ENCODE measurements at places on chromosomes 6 and 20.

DNA sequence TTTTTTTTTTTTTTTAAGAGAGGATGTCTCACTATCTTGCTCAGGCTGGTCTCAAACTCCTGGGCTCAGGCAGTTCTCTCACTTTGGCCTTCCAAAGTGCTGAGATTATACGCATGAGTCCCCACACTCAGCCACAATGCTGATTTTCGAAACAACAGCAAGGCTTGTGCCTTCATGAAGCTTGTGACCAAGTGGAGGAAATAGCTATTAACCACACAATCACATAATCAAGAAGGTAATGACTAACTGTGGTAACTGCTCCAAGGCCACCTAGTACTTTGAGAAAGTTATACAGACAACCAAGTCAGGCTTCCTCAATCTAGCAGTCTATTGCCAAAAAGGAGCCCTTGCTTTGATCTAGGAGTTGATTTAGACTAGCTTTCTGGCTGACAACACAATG is 46.3 kb downstream of the SOD2 start:
- DNase-seq, result no peak

- DNase-seq, result no peak
Observed at GRCh38 chr6:143376375-143376774, 74.1 kb downstream of the ADAT2 start.

DNA sequence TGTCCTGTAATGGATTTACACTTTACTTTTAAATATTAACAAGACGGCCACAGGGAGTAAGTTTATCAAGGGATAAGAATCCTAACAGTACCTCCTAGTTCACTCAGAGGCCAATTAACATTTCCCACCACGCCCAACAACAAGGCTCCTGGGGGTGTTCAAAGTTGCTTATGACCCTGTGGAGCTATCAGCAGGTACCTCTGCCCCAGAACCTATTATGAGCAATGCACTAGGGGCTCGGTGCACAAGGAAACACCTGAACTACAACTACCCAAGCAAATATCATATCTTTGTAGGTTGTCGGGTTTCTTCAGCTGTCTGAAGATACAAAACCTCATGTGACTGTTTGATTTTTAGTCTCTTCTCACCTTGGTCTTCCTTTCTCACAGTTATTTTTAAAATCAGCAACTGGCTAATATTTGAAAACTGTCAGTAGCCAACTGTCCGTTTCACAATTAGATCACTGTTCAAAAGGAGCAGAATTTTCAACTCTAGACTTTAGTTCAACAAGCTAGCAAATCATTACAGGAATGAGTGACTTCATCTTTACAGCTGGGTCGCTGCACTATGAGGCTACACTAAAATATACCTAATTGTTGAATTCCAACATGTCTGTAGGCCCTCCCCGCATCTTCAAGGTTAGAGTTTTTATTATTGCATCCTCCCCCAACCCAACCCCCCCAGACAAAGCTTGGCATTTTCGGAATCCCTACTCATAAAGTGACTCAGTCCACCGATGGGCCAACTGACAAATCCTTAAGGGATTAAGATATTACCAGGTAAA is 38.1 kb downstream of the B4GALT5 start:
- DNase-seq, result no peak

GRCh38 chr20:22001886-22002285 is 296.4 kb downstream of the PAX1 start:
- DNase-seq, result no peak

GRCh38 chr20:40999841-41000240 is 28.8 kb upstream of the TOP1 start:
- DNase-seq, result no peak

DNA sequence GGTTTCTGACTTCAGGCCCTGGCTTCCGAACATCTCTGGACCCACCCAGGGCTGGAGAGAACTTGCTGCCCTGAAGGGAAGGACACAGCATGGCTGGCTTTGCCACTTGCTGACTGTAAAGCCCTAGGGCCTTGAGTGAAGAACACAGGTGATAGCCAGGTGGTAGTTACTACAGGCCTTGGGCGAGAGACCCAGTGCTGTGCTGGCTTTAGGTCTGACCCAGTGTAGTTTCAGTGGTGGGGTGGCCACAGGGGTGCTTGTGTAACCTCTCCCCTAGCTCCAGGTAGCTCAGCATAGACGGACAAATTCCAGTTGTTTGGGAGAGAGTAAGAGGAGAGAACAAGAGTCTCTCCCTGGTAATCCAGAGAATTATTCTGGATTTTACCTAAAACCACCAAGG is 27.1 kb downstream of the NCOA6 start:
- DNase-seq, result no peak

DNA sequence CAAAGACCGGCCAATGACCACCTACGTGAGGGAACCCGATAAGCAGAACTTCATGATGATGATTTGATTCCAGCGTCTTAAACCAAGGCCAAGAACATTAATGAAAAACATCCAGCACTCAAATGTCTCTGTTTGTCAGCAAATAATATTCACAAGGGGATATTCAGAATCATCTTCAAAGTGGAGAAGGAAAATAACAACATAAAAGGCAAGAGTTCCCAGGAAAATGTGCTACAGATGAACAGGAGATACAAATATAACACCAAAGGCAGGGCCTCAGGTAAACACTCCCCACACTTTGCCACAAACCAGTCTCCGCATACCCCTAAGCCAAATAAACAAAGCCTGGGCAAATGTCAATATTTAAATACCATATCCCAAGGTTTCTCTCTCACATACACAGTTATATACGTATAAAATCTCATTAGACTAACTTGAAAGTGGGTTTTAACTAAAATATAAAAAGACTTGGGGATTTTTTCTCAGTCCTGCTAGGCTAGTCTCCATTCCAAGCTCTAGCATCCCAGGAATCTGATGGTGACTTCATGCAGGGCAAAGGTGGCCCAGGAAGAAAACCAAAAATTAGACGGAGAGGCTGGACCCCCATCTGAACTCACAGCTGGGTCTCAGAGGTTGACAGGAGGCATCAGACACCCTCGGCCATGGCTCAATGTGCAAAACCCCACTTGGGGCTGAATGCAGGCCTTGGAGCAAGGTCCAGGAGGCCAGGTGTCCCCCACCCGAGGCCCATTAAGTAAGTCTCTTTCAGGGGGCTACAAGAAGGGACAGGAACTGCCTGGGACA is 32.1 kb downstream of the TRAM2 start:
- DNase-seq, result no peak

GRCh38 chr6:157906537-157907061 is 75.1 kb upstream of the SYNJ2 start:
- no peak for DNase-seq

GRCh38 chr20:45782890-45783289 is 8.8 kb downstream of the WFDC3 start:
- DNase-seq, result no peak

DNA sequence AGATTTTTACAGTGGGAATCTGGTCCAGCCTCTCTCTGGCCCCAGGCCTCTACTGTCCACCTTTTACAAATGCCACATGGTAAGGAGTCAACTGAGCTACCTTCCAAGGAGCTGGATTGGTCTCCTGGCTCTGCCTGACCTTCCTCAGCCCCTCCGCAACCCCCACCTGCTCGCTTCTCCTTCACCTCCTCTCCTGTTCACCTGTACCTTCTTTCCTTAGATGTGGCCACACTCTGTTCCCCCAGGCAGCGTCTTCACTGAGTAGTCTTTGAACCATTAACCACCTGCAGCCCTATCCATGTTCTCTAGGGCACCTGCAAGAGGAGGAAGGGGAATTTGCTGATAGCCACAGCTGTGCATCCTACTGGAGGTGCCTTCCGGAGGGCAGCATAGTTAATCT is 55.3 kb upstream of the DDR1 start:
- DNase-seq, result no peak

DNA sequence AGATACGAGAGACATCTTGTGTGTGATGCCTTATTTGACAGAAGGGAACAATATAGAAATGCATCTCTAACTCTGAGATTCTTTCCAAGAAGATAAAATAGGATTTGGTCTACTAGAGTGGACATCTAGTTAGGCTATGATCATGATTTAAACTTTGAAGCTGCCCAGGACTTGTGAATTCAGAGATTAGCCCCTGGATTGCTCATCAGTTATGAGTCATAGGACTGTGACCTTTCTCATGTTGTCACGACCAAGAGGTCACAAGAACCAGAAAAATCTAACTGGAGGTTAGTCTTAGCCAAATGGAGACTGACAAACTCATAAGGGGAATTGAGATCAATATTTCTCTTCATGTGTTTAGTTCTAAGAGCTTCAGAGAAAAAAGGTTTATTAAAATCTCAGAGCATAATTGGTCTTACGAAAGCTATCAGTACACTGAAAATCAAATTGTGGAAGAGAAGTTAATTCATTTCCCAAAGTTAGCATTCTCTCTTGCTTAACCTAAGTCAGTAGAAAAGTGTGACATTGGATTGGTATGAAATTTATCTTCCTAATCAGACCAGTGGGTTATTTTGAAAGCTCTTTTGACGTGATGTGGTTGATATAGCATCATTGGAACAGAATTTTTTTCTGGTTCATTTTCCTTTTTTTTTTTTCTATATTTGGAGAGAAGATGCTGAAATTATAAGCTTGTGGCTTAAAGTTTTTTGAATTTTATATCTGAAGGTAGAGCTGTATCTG is 245.7 kb downstream of the RNF144B start:
- DNase-seq, result no peak
